H9 (cell line): ENCODE measurements at places on chromosomes 5 and 9. TPM values are rescaled to one million over a fixed set of nuclear protein-coding genes. Genes with fewer than 3 reads are reported as not detected.

DNA sequence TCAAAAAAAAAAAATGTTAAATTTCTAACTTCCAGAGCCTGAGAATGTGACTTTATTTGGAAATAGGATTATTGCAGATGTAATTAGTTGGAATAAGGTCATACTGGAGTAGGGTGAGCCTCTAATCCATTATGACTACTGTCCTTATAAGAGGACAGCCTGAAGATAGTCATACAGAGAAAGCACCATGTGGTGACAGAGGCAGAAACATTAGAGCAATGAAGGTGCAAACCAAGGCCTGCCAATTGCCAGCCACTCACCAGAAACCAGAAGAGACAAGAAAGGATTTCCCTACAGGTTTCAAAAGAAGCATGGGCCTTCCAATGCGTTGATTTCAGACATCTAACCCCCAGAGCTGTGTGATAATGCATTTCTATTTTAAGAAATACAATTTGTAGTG, 659.2 kb upstream of the CHD1 start:
- H3K36me3 ChIP-seq = no peaks in the 10 kb centered on the region
- no peak for DNase-seq
- no peaks in the 10 kb centered on the region for H3K27me3 ChIP-seq

DNA sequence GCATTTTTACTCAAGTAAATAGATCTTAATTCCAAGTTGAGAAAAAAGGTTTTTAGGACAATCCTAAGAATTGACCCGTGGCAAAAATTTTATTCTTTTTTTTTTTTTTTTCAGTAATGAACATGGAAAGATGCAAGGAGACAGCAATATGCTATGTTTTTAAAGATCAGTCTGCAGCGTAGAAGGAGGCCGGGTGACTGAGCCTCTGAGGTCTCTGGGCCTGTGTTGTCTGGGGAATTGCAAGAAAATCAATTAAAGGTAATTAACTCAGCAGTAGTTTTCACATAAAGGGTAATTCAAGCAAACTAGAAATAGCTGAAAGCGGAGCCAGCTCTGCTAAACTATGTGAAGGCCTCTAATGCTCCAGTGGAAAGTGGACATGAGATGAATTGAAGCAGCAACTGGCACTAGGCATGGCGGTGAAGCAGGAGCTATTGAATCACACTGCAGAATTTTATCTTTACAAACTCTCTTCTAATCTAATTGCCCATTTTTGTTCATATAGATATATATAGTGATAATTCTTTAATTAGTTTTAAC, 285.2 kb upstream of the ITGA1 start:
- H3K27ac ChIP-seq = no peak overlapping the region
- DNase-seq = no peak
- no peaks in the 10 kb centered on the region for H3K4me1 ChIP-seq
- H3K4me3 ChIP-seq = no peak overlapping the region
- no peaks in the 10 kb centered on the region for H3K36me3 ChIP-seq
- no peaks in the 10 kb centered on the region for H3K27me3 ChIP-seq

GRCh38 chr5:36150676-36151433, 832 bp downstream of the LMBRD2 start:
- DNase-seq = peak; percentile 53
- H3K36me3 ChIP-seq = peaks cover 27% of the 10 kb centered on the region
- no peak overlapping the region for H3K27ac ChIP-seq
- no peaks in the 10 kb centered on the region for H3K27me3 ChIP-seq
- H3K4me1 ChIP-seq = no peaks in the 10 kb centered on the region
- H3K4me3 ChIP-seq = peak overlapping the region; percentile 88

SPATA31A3 gene
- 0.35 and 0.46 TPM in 2 replicates for total RNA-seq

DNA sequence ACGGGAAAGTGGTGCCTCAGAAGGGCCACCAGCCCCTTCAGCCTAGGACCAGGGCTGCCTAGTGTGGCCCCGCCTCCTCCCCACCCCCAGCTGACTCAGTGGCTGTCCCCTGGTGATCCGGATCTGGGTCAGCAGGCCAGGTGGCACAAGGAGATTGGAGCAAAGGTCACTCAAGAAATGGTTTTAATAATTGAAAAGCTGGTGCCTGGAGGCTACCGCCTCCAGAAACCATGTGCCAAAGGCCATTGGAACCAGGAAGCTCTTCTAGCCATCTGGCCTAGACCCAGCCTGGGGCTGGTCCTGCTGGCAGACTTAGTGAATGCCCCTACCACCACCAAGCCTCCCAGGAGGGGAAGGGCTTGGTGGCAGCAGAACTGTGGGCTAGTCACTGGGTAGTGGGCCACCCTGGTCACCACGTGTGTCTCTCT, 1.5 kb downstream of the ST6GALNAC4 start:
- DNase-seq = no peak
- H3K4me1 ChIP-seq = peaks cover 2% of the 10 kb centered on the region; the same call in 1 of the 2 replicates
- peaks cover 9% of the 10 kb centered on the region for H3K36me3 ChIP-seq
- no peak overlapping the region; the same call in 2 of the 3 replicates for H3K4me3 ChIP-seq
- H3K27me3 ChIP-seq = peaks cover 2% of the 10 kb centered on the region; the same call in 1 of the 2 replicates

TRIM36 gene
- total RNA-seq = 14.6 and 19.3 TPM in 2 replicates

TMEM252 gene
- total RNA-seq = not detected in 2 replicates

DNA sequence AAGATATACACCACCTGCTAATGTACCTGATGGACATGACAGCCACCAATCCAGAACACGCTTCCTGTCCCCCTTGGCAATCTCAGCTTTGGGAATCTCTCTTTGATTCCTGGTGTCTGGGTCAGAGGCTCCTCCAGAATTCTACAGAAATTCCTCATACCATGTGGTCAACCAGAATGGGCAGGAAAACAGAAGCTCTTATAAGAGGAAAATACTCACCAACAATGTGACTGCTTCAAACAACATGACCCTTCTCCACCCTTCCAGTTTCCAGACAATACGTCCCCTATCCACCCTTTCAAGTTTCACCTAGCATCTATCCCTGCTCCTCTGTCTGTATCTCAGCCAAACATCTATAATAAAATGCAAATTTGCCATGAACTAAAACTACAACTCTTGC, 247.2 kb downstream of the DENND1A start:
- no peak for DNase-seq
- no peaks in the 10 kb centered on the region for H3K27me3 ChIP-seq
- H3K4me1 ChIP-seq = no peaks in the 10 kb centered on the region
- no peak overlapping the region for H3K27ac ChIP-seq
- no peak overlapping the region for H3K4me3 ChIP-seq

GRCh38 chr5:102115736-102116135, 180.3 kb downstream of the SLCO4C1 start:
- peaks cover 3% of the 10 kb centered on the region; the same call in 1 of the 2 replicates for H3K4me1 ChIP-seq
- no peak overlapping the region for H3K4me3 ChIP-seq
- H3K27me3 ChIP-seq = no peaks in the 10 kb centered on the region
- no peak overlapping the region for H3K27ac ChIP-seq
- no peak for DNase-seq

GRCh38 chr9:70534471-70534870, 120.0 kb upstream of the KLF9 start:
- H3K36me3 ChIP-seq = no peaks in the 10 kb centered on the region
- no peak overlapping the region for H3K4me3 ChIP-seq
- peaks cover 3% of the 10 kb centered on the region; the same call in 1 of the 2 replicates for H3K4me1 ChIP-seq

SURF1 gene
- 43.3 and 46.8 TPM in 2 replicates for total RNA-seq

PHF24 gene
- total RNA-seq = 0.24 and 0.68 TPM in 2 replicates

LRRC19 gene
- not detected in 2 replicates for total RNA-seq

GRCh38 chr9:128718475-128718874, 5.5 kb downstream of the ZDHHC12 start:
- no peaks in the 10 kb centered on the region; the same call in 1 of the 2 replicates for H3K4me1 ChIP-seq
- H3K27ac ChIP-seq = no peak overlapping the region
- H3K27me3 ChIP-seq = no peaks in the 10 kb centered on the region
- no peak overlapping the region for H3K4me3 ChIP-seq
